Endothelial cell of umbilical vein (primary cell): ENCODE measurements at places on chromosomes 2 and 18. TPM values are rescaled to one million over a fixed set of nuclear protein-coding genes. Genes with fewer than 3 reads are reported as not detected.

PRKAG3 gene
- polyA plus RNA-seq = not detected in 2 replicates

DNA sequence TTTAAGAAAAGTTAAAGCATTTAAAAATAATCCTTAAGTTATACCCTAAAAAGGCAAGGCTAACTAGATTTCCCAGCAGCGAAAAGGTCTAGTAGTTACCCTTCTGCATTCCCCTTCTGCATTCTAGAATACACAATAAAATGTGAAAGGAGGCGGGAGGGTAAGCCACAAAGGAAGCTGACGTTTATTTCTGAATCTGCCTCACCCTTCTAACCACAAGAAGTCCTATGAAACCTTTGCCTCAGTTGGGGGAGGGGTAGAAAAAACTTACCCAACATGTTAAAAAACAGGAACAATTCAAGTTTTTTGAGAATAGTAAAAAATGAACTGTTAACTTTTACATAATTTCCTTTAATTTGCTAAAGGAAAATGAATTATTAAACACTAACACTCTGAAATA is 11.3 kb downstream of the STK17B start:
- DNase-seq = peak; percentile 60

GPAT2 gene
- polyA plus RNA-seq = 10.3 and 11.1 TPM in 2 replicates

CNOT9 gene
- 53.2 and 57.3 TPM in 2 replicates for polyA plus RNA-seq

- DNase-seq = no peak
Measured at GRCh38 chr2:143177096-143177786, 48.0 kb downstream of the ARHGAP15 start.

MREG gene
- polyA plus RNA-seq = 0.37 and 0.41 TPM in 2 replicates

- peak; percentile 61 for DNase-seq
Measured at GRCh38 chr2:166410828-166411472, 35.2 kb upstream of the SCN9A start.

DNA sequence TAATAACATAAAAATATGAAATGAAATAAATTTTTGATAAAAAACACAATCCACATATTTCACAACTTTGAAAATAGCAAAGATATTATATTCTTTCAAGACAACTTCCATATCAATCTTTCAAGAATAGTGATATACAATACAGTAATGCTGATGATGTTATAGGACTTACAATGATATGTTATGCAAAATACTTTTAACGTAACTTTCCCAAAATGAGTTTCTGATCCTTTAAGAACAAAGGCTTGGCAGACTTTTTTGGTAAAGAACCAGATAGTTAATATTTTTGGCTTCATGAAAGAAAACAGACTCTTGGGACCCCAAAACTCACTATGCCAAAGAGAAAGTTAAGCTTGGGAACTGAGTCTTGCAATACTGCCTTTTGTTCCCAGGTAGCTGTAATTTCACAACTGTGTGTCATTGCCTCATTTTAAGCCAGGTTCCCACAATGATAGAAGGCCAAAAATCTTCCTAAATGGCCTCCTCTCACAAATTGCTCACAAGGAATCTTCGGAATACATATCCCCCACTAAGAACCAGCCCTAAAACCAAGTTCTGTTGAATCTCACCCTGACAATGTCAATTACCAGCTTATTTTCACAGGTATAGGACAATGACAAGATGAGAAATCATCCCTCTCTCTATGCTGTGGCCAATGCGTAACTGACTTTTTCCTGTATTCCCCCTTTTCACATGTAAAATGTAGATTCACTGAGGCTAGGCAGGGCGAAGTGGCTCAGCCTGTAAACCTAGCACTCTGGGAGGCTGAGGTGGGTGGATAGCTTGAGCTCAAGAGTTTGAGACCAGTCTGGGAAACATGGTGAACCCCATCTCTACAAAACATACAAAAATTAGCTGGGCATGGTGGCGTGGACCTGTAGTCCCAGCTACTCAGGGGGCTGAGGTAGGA is 54.8 kb upstream of the STRN start:
- no peak for DNase-seq
